ENCODE measurements at places on chromosomes 3 and 15.
A peak's percentile ranks its signal among the peaks of the same experiment; 100 is the strongest.

- DNase-seq: no peak
Observed at GRCh38 chr3:45771166-45771775, 25.1 kb downstream of the SLC6A20 start.

DNA sequence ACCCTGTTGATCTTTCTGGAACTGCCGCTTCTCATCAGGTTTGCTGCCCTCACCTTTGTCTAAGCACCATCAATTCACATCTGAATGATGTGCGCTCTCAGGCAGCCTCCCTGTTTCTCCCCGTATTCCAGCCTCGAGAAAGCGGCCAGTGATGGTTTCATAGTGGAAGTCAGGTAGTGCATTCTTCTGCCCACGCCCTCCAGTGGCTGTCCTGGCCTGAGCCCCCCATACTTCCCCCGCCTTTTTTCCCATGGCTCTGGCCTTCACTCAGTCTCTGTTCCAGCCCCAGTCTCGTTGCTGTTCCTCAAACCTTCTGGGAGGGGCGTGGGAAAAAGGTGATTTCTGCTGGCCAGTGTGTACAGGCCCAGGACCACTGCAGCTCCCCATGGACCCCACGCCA is 101.3 kb downstream of the ASB7 start:
- no peak for DNase-seq

GRCh38 chr15:90760661-90761232 is 43.6 kb downstream of the BLM start:
- no peak for DNase-seq

GRCh38 chr3:6779140-6779539 is 81.8 kb upstream of the GRM7 start:
- DNase-seq: no peak

DNA sequence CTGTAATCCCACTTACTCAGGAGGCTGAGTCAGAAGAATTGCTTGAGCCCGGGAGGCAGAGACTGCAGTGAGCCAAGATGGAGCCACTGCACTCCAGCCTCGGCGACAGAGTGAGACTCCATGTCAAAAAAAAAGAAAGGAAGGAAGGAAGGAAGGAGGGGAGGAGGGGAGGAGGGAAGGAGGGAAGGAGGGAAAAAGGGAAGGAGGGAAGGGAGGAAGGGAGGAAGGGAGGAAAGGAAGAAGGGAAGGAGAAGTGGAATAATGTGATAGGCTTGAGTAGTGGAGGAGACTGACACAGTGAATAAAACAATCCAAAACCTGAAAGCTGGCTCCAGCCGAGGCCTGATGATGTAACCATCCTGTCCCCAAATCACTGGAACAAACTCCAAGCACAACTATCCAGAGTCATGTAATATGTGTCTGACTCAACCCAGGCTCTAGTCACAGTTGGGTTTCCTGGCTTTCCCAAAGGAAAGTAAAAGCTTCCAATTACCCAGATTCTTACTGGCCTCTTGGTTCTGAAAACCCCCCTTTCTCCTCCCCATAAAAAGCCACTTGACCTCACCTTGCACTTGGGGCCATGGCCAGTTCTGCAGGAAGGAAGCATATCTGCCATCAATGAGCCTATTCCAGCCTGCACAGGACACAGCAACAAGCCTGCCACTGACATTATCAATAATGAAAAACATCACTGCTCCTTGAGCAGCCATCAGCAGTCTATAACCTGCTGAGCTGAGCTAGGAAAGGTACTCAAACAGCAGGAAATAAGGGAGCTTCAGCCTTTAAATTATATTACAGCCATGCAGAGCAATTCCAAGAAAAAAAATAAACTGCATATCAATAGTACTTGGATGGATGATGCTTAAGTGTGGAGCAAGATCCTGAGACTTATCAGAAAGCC is 48.3 kb downstream of the MB21D2 start:
- DNase-seq: no peak

GRCh38 chr3:65689436-65689835 is 349.3 kb downstream of the MAGI1 start:
- no peak for DNase-seq

DNA sequence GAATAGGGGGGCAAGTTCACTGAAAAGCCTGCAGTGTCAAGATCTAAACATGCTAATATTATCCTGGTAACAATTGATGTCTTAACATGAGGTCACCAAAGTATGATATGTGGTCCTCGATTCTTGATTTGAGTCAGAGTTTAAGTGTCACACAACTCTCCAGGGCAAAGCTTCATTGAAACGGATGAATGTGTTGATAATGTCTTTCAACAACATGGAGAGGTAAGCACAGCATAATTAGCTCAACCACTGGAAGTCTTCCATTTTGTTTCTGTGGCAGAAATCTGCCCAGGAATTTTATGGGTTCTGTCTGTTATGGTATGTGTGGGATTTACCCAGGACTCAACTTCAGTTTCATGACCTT is 591.5 kb downstream of the ZNF385D start:
- no peak for DNase-seq

GRCh38 chr3:14766428-14767244 is 52.1 kb upstream of the FGD5 start:
- no peak for DNase-seq

DNA sequence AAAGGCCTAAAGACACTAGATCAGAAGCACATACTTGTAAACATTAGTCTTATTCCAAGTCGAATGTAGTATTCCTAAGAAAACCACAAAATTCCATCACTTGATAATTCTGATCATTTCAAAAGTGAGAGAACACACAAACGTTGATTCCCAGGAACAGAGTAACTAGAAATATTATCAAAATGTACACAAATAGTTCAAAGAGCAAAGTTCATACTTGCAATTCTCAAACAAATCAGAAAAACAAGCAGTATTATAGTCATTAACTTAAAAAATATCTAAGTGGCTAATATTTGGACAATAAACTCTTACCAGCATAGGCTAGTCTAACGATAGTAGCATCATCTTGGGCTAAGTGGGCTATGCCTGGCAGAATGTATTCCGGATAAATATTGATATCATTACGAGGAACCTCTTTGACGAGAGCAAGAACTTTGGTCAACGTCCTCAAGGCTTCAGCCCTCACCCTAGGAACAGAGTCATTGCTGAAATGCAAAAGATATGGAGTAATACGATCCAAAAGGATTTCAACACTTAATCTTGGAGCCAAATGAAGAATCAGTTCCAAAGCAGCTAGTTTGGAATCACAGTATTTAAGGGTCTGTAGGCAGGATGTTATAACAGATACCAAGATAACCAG is 13.3 kb downstream of the PIK3R4 start:
- no peak for DNase-seq

DNA sequence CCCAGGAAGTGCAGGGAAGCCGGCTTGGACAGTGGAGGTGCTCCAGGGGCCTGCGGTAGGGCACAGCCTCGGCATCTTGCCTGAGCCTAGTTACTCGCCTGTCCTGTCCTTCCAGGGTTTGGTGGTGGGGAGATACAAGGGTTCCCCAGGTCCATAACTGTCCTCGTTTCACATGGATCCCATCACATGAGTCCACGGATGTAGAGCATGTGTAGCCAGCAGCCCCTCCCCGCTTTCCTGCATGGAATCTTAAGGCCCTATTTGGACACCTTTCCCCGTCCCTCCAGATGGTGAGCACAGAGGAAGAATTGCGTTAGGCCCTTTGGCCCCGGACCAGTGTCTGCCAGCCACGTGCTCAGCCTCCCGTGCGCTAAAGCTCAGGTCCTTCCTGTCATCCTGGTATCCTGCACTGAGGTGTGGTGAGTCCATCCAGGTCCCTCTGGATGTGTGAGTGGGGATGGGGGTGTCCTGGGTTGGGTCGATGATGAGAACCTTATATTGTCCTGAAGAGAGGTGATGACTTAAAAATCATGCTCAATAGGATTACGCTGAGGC is 230.4 kb downstream of the SNRPN start:
- DNase-seq: no peak

GRCh38 chr3:188205992-188206416 is 52.0 kb downstream of the LPP start:
- no peak for DNase-seq

DNA sequence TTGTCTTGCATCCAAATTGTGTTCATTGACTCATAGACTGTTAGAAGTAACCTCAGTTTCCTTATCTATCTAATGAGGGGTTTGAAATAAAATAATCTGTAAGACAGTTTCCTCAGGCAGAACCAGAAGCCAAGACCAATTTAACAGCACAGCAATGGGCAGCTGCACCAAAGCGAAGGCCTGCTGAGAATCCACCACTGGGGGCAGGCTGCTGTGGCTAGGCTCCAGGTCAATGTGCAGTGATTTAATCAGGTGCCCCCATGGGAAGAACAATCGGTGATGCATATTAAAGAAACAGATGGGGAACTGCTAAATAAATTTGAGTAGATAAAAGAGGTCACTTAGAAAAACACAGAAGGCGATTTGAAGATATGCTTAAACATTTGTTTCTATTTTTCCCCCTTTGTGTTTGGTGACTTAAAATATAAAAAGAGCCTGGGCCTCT is 28.0 kb upstream of the TMOD3 start:
- DNase-seq: no peak

- no peak for DNase-seq
Observed at GRCh38 chr15:31169558-31169957, 68.0 kb upstream of the TRPM1 start.

DNA sequence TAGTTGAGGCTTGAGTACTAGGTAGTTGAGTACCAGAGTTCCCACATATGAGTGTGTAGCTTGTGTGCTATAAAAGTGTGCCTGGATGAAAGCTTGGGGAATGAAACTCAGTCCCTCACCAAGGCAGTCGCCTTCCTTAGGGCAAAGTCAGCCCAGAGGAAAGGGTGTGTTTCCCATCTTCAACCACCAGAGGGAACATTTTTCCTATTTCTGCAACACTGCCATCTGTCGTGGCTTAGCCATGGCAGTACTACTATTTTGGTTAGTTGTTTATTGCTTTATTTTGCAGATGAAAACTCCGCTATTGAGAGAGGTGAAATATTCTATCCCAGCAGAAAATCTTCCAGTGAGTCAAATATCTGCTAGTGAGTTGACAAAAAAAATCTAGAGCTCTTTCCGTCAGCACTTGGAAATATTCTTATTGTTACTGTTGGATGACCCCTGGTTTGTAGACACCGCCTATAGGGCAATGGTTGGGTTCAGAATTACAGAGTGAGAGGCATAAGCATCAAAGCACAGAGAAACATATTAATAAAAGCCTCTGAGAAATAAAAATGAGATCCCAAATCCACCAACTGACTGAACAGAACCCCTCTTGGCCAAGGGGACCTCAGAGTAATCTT is 239.9 kb downstream of the CPNE4 start:
- DNase-seq: no peak

DNA sequence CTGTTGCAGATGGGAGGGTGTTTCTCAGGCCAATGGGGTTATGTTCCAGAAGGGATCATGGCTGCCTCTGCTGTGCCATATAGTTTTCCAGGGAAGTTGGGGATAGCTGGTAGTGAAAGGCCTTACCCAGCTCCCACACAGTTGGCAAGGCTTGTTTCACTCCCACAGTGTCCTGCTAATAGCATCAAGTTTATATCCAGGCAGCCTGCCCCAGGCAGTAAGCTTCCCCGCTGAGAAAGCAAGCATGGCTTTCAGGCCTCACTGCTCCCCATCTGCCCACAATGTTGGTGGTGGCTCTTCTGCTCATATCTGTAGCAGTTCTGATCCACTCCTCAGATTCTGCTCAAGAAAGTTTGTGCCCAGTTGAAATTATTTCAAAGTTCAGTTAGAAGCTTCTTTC is 50.9 kb upstream of the DCBLD2 start:
- DNase-seq: no peak

- no peak for DNase-seq
Observed at GRCh38 chr15:58078591-58078990, 13.1 kb upstream of the ALDH1A2 start.

- DNase-seq: peak; percentile 48
Observed at GRCh38 chr3:50274371-50275104, 4.3 kb upstream of the LSMEM2 start.

DNA sequence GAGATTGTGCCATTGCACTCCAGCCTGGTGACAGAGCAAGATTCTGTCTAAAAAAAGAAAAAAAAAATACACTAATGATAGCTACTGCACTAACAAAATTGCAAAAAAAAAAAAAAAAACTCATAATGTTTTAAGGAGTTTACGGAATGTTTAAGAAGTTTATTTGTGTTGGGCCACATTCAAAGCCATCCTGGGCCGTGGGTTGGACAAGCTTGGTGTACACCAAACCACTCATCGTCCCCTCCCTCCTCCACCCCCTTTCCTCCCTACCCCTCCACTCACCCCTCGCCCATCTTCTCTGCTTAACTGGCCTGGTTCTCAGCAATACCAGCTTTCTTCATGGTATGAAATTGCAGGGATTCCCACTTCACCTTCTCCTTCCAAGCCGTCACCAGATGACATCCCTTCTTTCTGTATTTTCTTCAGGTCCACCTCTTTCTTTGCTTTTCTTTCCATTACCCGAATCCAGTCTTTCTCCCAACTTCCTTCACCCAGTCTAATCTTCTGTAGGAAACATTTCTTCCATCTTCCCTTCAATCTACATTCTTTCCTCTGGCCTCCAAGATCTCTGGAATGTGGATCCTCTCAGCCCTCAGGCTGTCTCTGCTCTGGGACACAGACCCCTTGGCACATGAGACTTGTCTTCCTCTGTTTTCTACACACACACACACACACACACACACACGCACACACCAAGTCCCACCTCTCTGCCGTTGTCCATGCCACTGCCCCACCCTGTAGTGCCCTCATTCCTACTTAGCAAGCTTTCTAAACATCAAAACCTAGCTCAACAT is 3.5 kb upstream of the MESP1 start:
- DNase-seq: no peak

DNA sequence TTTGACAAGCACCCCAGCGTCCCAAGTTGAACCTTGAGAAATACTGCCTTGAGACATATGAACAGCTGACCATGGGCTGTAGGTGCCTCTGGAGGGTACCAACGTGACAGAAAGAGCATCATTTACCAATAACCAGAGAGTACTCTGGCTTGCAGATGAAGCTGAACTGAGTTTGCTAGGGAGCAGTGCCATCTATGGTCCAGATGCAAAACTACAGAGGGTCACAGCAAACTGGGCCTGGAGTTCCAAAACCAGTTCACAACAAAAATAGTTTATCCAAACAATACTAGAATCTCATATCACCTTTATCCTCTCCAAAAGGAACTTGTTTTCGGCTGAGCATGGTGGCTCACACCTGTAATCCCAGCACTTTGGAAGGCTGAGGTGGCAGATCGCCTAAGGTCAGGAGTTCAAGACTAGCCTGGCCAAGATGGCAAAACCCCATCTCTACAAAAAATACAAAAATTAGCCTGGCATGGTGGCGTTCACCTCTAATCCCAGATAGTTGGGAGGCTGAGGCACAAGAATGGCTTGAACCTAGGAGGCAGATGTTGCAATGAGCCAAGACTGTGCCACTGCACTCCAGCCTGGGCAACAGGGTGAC is 69.3 kb downstream of the CHAC1 start:
- peak; percentile 2 for DNase-seq

- DNase-seq: no peak
Observed at GRCh38 chr3:74039105-74039504, 414.4 kb upstream of the PDZRN3 start.

DNA sequence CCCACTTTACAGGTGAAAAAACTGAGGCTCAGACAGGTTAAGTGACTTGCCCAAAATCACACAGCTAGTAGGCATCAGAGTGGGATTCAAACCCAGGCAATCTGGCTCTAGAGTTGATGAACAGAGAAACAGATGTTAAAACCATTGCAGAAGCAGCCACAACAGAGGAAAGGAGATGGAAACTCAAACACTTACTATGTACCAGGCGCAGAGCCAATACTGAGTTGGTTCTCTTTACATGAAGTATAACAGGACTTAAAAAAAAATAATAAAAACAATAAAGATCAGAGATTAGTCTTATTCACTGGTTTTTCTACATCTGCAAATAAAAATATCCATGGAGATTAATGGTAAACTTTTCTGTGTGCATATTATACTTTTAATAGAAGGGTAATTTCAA is 84.9 kb upstream of the SPATA12 start:
- DNase-seq: no peak
